Omental fat pad (tissue), 4 donors: ENCODE measurements at places on chromosomes 13 and 19.
A peak's percentile ranks its signal among the peaks of the same experiment; 100 is the strongest.

GRCh38 chr13:32642316-32642715, 56.1 kb downstream of the PDS5B start:
- no peak for DNase-seq

GRCh38 chr19:12113121-12113520, 27.0 kb downstream of the ZNF20 start:
- no peak for DNase-seq

GRCh38 chr13:38535261-38535660, 151.6 kb upstream of the FREM2 start:
- no peak for DNase-seq

DNA sequence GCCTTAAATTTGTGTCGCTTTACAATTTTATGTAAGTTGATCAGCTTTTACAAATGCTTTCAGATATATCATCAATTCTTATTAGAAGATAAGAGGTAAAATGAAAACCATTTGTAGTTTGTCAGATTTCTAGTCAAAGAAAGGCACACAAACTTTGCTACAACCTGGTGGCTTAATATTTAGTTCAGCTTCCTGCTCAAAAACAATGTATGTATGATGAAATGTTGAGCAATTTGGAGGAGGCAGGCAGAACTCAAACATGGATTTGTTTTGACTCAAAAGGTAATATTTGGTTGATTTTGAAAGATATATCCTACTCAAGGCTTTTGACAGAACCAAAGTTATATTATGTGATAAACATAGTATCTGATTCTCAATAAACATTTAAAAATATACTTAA, 24.2 kb downstream of the NEK5 start:
- DNase-seq = no peak

DNA sequence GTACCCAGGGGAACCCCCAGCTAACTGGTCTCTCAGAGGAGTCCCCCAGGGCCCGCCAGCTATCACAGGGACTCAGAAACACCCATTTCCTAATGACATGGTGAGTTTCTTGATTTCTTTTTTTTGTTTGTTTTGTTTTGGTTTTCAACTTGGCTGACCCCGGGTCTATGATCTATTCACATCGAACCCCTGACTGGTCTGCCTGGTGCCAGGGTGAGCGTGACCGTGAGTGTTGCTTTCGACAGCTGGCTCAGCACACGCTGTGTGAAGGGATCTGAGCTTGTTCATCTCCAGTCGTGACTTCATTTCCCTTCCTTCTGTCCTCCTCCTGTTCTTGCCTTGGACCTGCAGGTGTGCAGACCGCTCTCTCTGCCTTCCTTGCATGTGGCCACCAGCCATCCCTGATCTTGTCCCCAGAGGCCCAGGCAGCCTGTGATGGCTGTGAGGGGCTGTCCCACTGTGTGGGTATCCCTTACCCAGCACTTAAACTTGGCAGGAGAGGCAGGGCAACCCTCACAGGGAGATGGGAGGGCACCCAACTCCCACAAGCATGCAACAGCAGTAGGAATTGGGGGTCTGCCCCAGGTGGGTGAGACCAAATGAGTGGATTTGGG, 26.2 kb downstream of the TMEM161A start:
- no peak for DNase-seq

GRCh38 chr13:88726075-88726474, 1054.9 kb downstream of the SLITRK5 start:
- DNase-seq = no peak

DNA sequence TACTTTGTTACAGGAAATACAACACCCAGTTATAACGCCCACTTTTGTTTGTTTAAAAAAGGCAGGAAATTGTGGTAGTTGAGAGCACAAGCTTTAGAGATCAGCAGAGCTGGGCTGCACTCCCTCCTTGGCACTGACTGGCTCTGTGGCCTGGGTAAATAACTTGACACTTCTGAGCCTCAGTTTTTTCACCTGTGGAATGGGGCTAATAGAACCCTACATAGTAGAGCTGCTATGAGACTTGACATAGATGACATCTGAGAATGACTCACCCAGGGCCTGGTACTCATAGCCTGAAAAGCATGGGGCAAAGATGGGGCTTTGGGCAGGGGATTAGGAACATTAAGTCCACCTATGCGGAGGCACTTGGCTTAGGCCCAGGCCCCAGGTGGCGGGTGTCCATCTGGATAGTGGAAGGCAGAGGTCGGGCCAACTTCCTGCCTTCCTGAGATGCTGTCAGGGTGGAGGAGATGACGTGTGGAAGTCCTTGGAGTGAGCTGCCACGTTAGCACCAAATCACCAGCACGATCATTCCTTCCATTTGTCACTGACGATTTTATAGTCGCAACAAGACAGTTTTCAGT, 159.1 kb downstream of the KATNAL1 start:
- DNase-seq = no peak

GRCh38 chr19:58085348-58085875, 12.6 kb downstream of the ZSCAN18 start:
- no peak for DNase-seq

DNA sequence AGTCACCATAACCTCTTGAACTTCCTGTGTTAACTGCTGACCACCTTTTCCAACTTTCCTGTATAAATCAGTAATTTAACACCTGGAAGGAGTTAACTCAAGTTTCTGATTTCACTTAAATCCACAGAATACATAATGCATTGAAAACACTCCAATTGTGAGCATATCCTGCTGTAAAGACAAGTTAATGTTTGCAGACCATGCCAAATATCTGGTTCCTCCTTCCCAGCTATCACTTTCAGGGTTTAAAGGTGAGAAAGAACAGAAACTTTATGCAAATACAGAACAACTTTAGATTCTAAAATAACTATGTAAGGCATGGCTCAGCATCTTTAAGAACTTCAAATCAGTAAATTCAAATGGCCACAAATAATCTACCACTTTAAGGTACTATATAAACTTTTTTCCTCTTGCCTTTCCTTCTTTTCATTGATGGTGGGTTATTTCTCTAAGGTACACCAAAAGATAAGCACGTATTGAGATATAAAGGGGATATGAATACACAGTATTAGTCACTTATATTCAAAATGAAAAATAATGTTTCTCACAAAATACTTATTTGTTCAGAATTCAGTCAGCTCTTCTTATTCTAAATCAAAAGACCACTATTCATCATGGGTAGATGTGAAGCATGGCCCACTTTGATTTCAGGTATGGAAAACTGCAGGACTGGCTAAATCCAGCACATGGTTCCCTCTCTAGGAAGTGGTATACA, 6.6 kb upstream of the TPTE2 start:
- no peak for DNase-seq

DNA sequence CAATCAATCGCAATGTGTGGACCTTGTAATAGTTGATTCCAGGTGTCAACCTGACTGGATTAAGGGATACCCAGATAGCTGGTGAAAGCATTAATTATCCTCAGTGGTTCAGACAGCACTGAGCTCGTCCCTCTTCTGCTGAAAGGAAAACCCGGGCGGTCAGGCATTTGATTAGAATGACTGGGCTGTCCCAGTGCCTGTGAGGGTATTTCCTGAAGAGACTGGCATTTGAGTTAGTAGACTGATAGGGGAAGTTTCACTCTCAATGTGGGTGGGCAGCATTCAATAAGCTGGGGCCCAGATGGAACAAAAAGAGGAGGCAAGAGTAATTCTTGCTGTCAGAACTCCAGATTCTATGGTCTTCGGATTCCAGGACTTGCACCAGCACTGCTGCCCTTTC, 31.9 kb downstream of the KPNA3 start:
- DNase-seq = no peak

GRCh38 chr13:57877601-57878000, 246.1 kb downstream of the PCDH17 start:
- no peak for DNase-seq

DNA sequence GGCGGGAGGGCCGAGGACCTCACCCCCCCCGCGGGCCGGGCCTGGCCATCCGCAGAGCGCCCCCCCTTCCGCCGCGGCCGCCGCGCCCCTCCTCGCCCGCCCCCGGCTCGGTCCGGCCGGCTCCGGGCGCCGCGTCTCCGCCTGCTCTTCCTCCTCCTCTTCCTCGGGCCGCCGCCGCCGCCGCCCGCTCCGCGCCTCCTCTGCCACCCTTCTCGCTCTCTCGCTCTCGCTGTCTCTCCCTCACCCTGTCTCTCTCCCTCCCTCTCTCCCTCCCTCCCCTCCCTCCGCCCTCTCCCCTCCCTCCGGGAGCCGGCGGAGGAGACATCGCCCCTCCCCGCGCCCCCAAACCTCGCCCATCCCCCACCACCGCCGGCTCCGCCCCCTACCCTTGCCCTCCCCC, at the start of gene SHANK1:
Gene SHANK1, minus strand, starts transcription at position 237 of the 400 bp plus-strand sequence. CDS start 2,883 bp downstream, outside the sequence.
- DNase-seq = no peak

DNA sequence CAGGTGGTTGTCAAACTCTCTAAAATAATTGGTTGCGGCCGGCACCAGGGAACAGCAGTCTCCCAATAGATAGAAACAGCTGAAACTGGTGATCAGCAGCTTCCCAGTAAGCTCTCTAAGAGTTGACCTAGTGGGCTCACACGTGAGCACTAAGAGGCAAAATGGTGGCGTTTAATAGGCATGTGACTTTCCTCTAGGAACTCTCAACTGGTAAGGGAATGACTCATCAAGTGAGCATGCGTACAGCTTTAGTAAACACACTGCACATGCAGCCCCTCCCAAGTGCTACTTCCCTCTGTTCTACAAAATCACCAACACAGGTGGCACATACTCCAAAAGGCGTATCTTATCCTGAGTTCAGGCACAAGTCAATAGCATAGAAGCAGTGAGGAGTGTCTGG, 41.7 kb downstream of the TNFSF11 start:
- DNase-seq = no peak

GRCh38 chr19:953445-954271, 27.8 kb downstream of the ARID3A start:
- no peak for DNase-seq

DNA sequence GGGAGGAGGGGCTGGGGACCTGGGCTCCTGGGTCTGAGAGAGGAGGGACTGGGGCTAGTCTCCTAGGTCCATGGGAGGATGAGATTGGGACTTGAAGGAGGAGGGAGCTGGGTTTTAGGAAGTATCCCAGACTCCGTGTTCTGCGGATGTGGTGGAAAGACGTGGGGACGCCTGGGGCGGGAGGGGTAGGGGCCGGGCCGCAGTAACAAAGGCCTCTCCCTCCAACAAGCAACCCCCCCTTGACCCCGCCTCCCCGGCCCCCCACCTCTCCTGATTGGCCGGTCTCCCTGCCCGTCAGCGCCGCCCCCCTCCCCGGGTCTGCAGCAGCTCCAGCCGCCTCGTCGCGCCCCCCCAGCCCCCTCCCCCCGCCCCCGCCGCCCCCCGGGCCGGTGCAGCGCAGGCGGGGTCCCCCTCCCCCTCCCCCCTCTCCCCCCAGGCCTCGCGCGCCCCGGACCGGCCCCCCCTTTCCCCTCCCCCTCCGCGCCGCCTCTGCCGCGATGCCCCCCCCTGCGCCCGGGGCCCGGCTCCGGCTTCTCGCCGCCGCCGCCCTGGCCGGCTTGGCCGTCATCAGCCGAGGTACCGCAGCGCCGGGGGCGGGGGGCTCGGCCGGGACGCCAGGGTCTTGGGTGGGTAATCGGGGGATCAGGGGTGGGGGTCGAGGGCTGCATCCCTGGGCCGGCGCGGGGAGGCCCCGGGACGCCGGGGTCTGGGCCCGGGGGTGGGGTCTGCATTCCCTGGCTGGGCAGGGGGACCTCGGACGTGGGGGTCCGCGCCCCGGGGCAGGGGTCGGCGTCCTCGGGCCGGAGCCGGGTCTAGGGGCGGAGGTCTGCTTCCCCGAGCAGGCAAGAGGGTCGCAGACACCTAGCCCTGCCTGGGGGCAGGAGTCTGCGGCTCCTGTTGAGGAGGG, at the start of gene IGLON5:
Gene IGLON5, plus strand, starts transcription at position 294 of the 907 bp plus-strand sequence. Its CDS starts 204 bp downstream, at position 498.
- DNase-seq = no peak

GRCh38 chr19:48203794-48204628, 33.5 kb downstream of the ZSWIM9 start:
- DNase-seq = peak; percentile 62

DNA sequence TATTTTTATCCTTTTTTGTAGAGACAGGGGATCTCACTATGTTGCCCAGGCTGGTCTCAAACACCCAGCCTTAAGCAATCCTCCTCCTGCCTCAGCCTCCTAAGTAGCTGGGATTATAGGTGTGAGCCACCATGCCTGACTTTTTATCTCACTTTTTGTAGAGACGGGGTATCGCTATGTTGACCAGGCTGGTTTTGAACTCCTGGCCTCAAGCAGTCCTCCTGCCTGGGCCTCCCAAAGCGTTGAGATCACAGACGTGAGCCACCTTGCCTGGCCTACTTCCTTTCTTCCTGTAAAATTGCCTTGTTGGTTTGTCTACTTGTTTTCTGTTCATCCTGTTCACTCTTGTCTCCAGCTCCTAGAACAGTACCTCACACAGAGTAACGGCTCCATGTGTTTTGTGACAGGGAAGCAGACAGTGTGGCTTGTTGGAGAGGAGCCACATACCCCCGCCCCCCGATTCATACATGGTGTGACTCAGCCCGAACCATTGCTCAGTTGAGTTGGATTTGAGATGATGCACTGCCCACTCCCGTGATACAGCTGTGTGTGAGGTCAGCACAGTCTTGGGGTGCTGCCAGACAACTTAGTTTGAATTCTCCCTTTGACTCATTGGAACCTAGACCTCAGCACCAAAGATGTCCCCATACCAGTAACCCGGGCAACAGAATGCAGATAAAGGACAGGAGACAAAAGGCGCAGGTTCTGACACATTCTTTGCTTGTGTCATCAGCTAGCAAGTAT, 34.2 kb downstream of the GPR42 start:
- peak; percentile 44 for DNase-seq

GRCh38 chr13:37225414-37226070, 120.1 kb upstream of the CSNK1A1L start:
- DNase-seq = no peak

DNA sequence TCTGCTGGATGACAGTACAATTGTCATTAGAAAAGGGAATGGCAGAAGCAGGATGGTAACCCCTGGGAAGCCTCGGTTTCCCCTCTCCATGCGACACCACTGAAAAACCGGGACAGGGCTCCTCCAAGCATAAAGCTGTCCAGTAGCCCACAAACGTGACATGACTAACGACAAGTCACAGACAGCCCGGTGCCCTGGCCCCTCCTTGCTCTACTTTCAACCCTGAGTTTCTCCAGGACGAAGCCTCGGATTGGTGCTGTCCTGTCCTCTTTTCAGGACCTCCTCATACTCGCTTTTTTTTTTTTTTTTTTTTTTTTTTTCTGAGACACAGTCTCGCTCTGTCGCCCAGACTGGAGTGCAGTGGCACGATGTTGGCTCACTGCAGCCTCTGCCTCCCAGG, 16.3 kb downstream of the DPP9 start:
- DNase-seq = no peak

GRCh38 chr13:42740753-42741152, 40.6 kb upstream of the FAM216B start:
- DNase-seq = no peak

DNA sequence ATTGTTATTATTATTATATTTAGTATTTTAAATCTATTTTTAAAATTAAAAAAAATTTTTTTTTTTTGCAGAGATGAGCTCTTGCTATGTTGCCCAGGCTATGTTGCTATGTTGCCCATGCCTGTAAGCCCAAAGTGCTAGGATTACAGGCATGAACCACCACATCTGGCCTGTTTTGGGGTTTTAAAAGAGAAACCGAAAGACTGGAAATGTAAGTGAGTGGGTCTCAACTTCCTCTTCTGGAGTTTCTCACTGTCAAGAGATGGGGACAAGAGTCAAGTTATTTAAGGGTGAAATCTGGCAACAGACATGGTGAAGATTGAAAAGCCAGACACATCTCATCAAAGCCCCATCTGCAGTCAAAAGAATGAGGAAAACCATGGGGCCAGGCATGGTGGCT, 4.2 kb upstream of the OR7G3 start:
- no peak for DNase-seq

- DNase-seq = no peak
Observed at GRCh38 chr19:29576761-29577648, 29.1 kb upstream of the POP4 start.
